Heart left ventricle (tissue), 16 donors: ENCODE measurements at places on chromosomes 16 and 17. TPM values are rescaled to one million over a fixed set of nuclear protein-coding genes. Genes with fewer than 3 reads are reported as not detected.
A peak's percentile ranks its signal among the peaks of the same experiment; 100 is the strongest.

- H3K27ac ChIP-seq: peak overlapping the region; percentile 28
- no peaks in the 10 kb centered on the region for H3K27me3 ChIP-seq
- H3K4me1 ChIP-seq: no peaks in the 10 kb centered on the region
- no peak overlapping the region for H3K4me3 ChIP-seq
- no peaks in the 10 kb centered on the region for H3K36me3 ChIP-seq
- DNase-seq: no peak
Measured at GRCh38 chr17:12627177-12627629, 38.5 kb upstream of the MYOCD start.

DNA sequence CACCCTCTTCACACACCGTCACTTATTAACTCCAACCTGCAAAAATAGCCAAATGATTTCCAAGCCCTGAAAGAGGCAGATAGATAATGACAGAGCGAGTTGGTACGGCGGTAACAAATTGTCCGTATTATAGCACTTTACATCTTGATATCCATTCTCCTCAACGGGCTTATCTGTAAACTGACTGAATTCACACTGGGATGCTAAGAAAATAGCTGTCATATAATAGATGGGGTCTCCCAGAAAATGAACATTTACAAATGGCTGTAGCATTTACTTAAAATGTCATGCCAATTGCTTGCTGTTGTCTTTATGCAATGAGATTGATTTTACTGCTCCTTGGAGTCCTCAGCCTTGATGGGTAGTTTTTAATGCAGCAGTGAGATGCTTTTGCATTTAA lies 225.8 kb upstream of the SDK2 start:
- DNase-seq: no peak
- H3K36me3 ChIP-seq: no peaks in the 10 kb centered on the region
- no peak overlapping the region for H3K27ac ChIP-seq
- H3K4me3 ChIP-seq: no peak overlapping the region
- H3K27me3 ChIP-seq: no peaks in the 10 kb centered on the region

- no peaks in the 10 kb centered on the region for H3K4me1 ChIP-seq
- H3K27ac ChIP-seq: no peak overlapping the region
- H3K4me3 ChIP-seq: no peak overlapping the region
- DNase-seq: no peak
Measured at GRCh38 chr16:80480664-80481063, 60.1 kb upstream of the DYNLRB2 start.

- H3K27me3 ChIP-seq: no peaks in the 10 kb centered on the region
- no peaks in the 10 kb centered on the region for H3K36me3 ChIP-seq
- no peak overlapping the region for H3K4me3 ChIP-seq
- no peak for DNase-seq
- no peak overlapping the region for H3K27ac ChIP-seq
- no peaks in the 10 kb centered on the region for H3K4me1 ChIP-seq
Measured at GRCh38 chr16:11152677-11153331, 103.2 kb downstream of the SOCS1 start.

CMIP gene
- total RNA-seq: 16.3 TPM
